ENCODE measurements at places on chromosomes 3 and 15.

DNA sequence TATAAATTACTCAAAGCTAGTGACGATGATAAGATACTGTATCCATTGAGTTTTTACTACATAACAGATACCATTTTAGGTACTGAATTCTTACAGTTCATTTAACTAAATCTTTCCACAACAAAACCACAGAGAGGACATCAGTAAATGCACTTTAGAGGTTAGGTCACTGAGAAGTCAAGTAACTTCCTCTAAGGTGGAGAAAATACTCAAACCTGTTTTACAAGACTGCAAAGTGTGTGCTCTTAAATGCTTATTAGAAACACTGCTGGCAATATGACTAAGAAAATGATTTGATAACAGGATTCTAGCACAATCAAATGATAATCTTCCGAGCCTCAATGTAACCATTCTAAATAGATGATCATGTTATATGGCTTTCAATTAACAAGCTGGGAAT is 99.4 kb downstream of the UBE3A start:
- no peak for DNase-seq

- DNase-seq, result peak; percentile 38
These were observed 627 bp downstream of the NT5DC2 start for GRCh38 chr3:52532838-52533622.

GRCh38 chr15:71170163-71170562 is 54.9 kb downstream of the THSD4 start:
- DNase-seq, result no peak

DNA sequence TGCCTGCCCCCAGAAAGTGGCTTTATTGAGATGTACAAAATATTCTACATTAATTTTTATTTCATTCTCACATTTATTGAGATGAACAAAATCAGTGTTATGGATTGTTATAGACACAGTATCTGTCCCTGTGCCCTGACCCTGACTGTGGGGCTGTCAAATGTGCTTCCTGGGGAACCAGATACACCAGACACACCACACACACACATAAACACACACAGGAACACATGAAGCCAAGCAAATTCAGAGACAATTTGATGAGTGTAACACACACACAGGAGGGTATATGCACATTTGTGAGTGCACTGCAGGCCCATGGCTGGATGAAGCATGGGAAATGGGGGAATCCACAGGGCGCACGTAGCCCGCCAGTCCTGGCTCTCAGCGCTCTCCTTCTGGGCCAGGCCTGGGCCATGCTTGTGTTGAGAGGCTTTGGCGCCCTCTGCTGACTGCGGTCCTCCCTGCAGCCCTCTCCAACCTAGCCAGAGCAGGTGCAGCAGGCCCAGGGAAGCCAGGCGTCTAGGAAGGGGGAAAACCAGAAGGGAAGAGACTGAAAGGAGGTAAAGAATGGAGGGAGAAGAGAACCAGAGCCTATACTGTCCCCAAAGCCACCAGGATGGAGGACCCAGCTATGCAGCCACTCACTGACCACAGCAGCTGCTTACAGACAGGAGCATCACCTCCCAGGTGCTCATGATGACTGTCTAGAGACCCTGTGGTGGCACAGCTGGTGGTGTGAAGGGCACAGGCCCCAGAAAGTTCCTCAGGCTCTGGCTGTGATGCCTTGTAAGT is 18.0 kb upstream of the LOXL1 start:
- peak; percentile 74 for DNase-seq

GRCh38 chr3:170531054-170531453 is 54.8 kb downstream of the SLC7A14 start:
- no peak for DNase-seq

GRCh38 chr15:41936649-41937567 is 35.4 kb downstream of the EHD4 start:
- peak; percentile 20 for DNase-seq

DNA sequence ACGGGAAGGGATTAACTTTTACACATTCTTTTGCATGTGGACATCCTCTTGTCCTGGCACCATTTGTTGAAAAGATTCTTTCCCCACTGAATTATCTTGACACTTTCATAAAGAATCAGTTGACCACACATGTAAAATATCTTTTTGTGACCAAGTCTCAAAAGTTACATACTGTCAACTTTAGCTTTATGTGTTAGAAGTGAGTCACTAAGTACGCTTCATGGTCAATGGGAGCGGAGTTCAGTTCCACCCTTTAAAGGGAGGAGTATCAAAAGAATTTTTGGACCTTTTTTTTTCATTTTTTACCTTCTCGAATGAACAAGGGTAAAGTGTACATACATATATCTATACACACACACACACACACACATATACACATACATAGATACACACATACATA is 35.4 kb downstream of the MAPK6 start:
- DNase-seq, result no peak

GRCh38 chr3:120151791-120152190 is 57.5 kb upstream of the GSK3B start:
- DNase-seq, result no peak

DNA sequence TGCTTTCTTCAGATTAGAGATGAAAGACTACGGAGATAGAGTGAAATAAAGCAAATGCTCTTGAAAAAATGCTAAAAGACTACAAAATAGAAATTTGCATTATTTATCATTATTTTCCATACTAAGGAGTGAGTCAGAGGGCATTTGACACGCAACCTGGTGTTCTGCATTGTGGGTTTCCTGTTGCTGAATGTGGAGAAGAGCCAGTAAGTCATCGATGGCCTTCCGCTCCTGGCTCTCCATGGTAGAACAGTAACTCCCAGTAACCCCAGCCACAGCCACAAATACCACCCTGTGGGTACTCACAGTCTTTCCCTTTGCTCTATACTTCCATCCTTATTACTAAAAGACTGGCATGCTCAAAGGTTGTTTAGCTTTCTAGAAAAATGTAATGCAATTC is 61.5 kb downstream of the CGGBP1 start:
- peak; percentile 47 for DNase-seq

- peak; percentile 35 for DNase-seq
These were observed 433.3 kb downstream of the RAP2B start for GRCh38 chr3:153595186-153595815.

DNA sequence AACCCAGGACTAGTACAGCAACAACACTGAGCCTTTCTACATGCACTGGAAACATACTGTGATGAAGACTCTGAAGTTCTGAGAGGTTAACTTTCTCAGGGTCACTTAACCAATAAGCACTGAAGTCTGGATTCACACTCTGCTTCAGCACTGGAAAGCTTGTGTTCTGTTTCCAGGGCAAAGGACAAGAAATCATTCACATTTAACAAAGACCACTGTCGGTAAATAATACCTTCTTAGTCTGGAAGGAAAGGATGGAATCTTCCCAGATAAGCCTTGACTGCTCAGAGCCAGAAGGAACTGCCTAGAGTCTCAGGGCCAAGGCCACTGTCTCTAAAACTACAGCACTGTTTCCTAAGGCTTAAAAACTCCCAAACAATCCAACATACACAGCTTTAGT is 4.3 kb upstream of the GLYCTK start:
- DNase-seq, result no peak

DNA sequence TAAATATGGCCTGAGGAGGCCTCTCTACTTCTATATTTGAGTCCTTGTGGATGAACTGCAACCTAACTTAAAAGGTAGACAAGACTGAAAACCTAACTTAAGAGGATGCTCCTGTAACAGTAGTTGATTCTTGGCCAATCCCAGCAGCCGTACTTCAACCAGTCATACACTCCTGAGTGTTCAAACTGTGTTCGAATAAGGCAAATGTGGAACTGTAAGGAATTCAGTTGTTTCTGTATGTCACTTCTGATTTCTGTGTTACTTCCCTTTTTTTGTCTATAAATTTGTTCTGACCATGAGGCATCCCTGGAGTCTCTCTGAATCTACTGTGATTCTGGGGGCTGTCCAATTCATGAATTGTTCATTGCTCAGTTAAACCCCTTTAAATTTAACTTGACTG is 20.5 kb downstream of the GALK2 start:
- no peak for DNase-seq

DNA sequence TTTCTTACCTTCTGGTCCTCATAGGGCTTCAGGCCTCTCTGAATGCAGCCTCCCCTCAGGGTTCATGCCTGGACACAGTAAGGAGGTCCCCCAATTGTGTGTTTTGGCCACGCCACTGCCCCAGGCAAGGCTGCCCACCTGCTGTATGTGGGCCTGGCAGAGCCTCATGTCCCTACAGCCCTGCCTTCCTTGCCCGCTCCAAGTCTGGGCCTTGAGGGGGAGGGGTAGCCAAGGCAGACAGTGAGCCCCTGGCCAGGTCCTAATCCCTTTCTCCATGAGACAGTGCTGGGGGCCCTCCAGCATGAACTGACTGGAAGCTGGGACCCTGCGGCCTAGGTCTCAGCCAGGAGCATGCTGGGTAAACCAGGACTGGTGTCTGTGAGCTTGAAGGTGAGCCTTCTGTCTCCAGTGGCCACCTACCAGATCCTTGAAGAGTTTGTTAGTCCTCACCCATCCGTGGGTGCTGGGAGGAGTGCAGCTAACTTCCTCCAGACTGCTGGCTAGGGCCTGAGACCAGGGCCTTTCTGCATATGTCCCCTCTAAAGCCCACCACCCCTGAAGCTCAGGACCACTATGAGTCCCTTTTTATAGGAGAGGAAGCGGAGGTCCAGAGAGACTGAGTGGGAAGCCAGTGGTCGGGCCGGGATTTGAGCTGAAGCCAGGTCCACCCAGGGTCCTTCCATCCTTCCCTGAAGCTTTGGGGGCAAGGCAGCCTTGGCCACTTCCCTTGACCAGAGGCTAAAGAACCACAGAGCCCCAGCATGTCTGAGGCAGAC is 8.7 kb downstream of the ZBTB47 start:
- DNase-seq, result no peak

- no peak for DNase-seq
These were observed 243.3 kb upstream of the TOPAZ1 start for GRCh38 chr3:43998370-43998835.

DNA sequence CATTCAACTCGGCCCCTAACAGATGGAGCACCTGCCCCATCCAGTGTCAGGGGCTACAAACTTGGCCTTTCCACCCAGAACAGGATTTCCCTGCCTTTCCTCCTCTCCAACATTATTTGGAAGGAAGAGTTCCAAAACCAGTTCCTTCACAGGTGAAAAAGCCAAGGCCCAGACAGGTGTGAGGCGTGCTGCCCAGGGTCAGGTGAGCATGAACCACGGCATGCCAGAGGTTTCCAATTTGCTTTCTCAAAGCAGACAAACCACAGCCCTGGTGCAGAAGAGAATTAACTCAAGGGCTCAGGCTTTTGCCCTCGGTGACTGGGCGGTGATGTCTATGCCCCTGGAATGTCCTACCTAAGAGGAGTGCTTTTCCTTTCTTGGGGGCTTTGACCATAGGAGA is 43.2 kb downstream of the LDHAL6B start:
- peak; percentile 14 for DNase-seq

GRCh38 chr15:101029971-101030661 is 111.0 kb downstream of the LRRK1 start:
- no peak for DNase-seq

DNA sequence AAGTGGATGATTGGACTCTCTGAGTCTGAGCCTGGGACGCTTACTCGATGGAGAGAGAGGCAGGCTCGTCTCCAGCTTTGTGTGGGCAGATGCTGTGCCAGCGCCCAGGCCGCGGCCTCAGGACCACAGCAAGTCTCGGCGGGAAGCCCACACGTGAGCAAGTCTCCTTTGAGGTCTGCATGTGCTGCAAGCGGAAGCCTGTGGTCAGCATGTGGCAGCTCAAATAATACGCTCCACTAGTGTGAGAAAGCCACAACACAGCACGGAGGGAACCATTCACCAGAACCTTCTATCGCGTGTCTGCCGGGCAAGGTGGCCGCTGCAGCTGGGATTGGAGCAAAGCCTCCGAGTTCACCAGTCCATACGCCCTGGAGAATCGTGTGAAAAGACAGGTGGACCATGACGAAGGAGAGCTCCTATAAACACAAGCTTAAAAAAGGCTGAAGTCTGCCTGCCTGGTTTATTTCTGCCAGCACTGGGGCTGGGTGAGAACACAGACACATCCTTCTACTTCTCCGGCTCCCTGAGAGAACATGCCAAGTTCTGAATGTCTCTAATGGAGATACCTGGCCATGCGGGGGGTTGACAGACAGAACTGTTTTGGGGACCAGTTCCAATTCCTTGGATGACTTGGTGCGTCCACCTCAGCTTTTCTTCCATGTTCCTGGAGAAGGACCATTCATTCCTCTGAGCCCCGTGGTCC is 82.0 kb upstream of the LRIG1 start:
- DNase-seq, result peak; percentile 88

DNA sequence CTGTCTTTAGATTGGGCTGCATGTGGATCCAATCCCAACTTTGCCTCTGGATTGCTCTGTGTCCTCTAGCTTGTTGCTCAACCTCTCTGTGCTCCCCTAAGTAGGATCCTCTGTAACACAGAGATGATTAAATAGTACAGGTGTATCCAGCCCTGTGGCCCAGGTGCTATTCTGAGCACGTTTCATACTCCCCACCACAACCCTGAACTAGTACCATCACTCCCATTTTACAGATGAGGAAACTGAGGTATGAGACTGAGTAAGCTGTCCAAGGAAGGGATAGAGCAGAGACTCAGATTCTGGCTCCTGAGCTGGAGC is 7.2 kb downstream of the ISG20 start:
- no peak for DNase-seq

GRCh38 chr3:112734736-112735350 is 93.9 kb upstream of the CCDC80 start:
- peak; percentile 79 for DNase-seq

- DNase-seq, result no peak
These were observed 46.9 kb downstream of the CHSY1 start for GRCh38 chr15:101204739-101205535.

DNA sequence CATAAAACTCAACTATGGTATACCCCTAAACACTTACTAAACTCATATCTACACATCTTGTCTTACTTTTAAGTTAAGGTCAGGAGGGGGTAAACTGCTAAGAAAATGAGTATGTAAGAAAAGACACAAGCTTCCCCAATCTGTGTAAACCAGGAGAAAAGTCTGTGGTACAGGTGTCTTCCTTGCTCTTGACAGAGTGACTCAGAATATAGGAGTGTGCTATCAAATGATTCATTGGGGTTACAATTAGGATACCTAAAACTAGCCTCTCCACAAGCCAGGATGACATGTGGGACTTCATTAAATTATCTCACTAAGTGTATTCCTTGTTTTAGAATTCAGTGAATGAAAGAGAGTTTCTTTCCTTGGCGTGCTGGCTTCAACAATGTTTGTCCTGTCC is 274.8 kb downstream of the BBX start:
- DNase-seq, result no peak

- DNase-seq, result no peak
These were observed 201.4 kb upstream of the EOMES start for GRCh38 chr3:27923349-27924068.

- no peak for DNase-seq
These were observed 18.5 kb upstream of the FBLN2 start for GRCh38 chr3:13530241-13531009.

DNA sequence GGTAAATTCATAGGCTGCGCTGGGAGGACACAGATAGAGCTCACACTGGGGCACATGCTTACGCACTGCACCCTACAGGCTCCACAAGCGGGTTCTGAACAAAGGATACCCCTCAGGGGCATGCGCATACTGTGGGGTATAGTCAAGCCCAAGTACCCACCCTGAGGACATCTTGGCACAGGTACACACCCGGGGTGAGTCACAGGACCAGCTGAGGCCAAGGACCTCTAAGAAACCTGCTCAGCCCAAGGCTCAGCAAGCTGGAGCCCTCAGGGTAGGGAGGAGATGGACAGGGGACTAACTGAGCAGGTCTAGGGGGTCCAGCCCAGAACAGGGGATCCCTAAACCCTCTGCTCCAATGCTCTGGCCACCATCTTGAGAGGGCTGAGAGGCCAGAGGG is 3.3 kb downstream of the SHISA5 start:
- no peak for DNase-seq

GRCh38 chr3:13142552-13143380 is 69.5 kb upstream of the IQSEC1 start:
- no peak for DNase-seq

GRCh38 chr15:79673416-79674123 is 223.2 kb downstream of the MTHFS start:
- peak; percentile 76 for DNase-seq
